ENCODE measurements at places on chromosomes 4 and X. TPM values are rescaled to one million over a fixed set of nuclear protein-coding genes. Genes with fewer than 3 reads are reported as not detected.

NEIL3 gene
- 9.6 TPM for total RNA-seq

- DNase-seq: no peak
Measured at GRCh38 chr4:90246816-90247215, 119.6 kb downstream of the CCSER1 start.

DNA sequence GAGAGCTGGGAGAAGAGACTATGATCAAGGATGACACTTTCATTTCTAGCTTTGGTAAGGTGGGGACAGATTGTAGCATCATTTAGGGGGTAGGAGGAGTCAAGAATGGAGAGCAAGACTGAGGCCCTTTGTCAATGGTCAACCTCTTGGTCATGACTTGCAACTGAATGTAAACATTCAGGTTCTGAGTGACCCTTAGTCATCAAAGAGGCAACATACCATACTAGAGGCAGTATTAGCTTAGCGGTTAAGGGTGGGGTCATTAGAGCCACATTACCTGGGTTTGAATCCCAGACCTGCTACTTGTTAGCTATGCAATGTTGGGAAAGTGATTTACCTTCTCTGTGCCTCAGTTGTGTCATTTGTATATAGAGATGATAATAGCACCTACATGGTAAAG lies 76.5 kb downstream of the MED28 start:
- no peak for DNase-seq

- no peak for DNase-seq
Measured at GRCh38 chr4:138499627-138500026, 257.5 kb upstream of the SLC7A11 start.

DNA sequence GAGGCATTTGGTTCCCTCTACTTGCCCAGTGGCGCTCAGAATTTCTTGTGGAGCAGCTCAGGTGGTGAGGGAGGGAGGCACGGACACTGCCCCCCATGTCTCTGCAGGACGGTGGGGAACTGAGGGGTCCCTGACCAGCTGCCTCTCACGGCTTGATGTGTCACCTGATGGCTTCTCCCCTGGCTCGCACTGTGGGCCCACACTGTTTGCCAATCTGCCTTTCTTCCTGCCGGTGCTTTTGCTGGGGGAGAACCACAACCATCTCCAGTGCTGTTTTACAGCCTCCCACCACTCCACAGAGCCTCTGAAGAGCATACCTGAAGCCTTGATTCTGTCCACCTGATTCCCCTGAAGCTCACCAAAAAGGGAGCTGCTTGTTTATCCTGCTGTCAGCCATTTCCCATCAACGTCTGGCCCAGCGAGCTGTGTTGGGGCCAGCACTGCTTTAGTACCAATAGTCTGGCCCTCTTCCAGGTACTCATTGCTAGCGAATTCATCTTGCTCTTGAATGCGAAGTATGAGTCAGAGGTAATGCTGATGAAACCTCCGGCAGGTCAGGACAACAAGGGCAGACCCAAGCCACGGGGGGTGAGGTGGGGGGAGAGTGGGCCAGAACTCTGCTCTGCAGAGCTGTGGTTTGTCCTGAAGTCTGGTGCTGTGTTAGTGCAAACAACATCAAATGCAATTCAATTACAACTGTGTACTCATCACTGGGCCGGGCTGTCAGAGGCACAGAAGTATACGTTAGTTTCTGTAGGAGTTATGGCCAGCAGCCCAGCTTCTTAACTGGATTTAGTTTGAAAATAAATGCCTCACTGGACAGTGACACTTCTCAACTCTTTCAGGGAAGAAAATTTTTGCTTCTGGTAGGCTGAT lies 208.3 kb upstream of the JADE1 start:
- DNase-seq: peak; percentile 66

DNA sequence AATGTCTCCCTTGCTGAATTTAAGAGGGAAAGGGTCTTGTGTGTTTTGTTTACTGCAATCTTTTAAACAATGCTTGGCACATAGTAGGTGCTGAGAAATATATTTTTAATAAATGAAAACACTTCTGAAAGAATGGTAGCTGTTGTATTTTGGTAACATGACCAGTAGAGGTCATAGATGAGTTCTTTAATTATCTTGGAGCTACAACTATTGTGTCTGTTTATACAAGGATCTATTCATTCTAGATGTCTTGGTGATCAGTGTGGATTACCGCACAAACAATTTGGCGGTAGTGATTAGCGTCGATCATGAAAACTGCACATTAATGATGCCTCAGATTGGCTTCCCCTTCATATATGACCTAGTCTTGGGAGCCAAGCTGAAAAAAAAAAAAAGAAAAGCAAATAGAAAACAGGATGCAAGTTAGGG lies 21.4 kb upstream of the SCRG1 start:
- no peak for DNase-seq

CFAP99 gene
- not detected for total RNA-seq

GRCh38 chrX:108396188-108396891 lies 41.9 kb downstream of the COL4A6 start:
- no peak for DNase-seq

DNA sequence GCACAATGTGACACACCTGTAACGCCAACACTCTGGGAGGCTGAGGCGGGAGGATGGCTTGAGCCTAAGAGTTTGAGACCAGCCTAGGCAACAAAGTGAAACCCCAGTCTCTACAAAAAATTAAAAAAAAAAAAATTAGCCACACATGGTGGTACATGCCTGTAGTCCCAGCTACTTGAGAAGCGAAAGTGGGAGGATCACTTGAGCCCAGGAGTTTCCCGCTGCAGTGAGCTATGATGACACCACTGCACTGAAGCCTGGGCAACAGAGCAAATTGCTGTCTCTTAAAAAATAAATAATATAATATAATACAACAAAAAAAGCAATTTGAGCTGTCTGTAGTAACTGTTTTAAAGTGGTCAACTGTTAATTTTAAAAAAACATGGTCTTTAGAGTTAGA lies 13.2 kb downstream of the SPOCK3 start:
- no peak for DNase-seq

MAGT1 gene
- 108 TPM for total RNA-seq

ARMCX1 gene
- 71.3 TPM for total RNA-seq

DNA sequence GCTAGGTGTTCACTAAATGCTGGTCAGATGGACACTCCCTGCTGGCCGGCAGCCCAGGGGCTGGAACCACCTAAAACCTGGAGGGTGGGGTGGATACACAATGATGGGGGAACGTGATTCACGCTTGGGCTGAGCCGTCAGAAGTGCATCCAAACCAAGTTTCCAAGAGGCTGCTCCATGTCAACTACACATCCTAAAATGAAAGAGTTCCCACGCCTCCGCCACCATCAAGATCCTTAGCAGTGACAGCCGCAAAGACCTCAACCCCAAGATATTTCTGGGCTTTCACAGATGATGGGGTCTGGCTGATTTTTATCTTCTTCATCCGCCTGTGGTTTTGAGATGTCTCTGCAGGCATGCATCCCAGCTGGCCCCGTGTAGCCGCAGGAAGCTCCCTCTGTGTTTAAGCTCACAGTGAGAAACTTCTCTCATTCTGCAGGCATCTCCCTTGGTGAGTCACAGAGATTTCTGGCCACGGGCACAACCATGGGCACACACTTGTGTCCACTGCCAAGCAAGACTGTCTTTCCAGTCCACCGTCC lies 84.4 kb downstream of the HTRA3 start:
- no peak for DNase-seq

DNA sequence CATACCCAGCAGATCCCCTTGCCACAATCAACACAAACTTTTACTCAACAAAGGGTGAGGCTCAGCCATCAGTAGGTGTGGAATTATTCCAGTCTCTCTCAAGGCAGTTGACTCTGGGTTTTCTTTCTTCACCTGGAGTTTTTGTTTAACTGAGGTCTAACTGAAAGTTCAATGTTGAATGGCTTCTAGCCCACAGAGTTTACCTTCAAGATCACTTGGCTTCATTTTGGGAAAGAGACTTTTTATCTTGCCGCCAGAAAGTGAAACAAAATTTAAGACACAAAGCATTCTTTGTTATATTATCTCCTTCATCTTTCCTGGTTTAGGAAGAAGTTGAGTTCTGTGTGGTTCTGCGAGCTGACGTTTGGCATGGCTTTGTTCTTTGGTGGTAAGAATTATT lies 83.8 kb upstream of the RASGEF1B start:
- no peak for DNase-seq

DNA sequence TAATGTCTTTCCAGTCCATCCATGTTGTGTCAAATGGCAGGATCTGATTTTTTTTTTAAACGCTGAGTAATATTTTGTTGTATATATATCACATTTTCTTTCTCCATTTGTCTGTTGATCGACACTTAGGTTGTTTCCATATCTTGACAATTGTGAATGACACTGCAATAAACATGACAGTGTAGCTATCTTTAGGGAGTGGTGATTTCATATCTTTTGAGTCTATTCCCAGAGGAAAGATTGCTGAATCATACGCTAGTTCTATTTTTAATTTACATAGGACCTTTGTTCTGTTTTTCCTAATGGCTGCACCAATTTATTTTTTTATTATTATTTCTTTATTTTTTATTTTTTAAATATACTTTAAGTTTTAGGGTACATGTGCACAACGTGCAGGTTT lies 470.7 kb downstream of the CCSER1 start:
- no peak for DNase-seq

LIMCH1 gene
- 93.5 TPM for total RNA-seq

DNA sequence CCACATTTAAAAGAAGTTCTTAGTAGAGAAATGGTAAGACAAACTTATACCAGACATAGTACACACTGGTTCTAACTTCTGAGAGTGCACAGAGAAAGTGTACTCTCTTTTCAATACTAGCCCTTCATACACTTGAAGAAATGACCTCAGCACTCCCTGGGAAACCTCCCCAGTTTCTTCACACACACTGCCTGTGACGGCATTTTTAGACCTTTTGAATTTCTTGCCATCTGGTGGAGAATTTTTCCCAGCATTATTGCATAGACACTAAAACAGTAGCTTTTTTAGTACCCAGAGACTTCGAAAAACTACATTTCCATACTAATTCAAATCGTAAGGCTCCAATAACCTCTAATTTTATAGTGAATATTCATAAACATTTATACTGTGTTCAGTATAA lies 341.6 kb upstream of the MAOA start:
- DNase-seq: no peak

TMEM271 gene
- 0.21 TPM for total RNA-seq

SPP1 gene
- 76.1 TPM for total RNA-seq

DNA sequence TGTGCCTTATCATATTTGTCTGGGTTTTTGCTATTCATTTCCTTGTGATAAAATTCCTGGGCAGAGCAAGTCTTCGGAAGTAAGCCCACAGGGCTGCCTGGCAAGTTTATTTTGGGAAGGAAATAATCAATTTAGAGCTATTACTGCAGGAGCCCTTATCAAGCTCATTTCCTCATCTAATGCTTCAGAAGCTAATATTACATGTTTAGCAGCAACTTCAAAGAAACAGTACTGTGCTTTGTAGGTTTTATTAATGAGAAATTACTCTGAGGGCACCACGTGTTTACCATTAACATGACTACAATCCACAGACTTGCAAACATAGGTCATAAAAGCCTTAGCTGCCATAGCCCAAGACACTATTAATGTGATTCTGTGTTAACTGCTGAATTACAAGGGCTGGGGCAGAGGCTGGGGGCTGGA lies 540.0 kb downstream of the SPRY1 start:
- DNase-seq: no peak

DNA sequence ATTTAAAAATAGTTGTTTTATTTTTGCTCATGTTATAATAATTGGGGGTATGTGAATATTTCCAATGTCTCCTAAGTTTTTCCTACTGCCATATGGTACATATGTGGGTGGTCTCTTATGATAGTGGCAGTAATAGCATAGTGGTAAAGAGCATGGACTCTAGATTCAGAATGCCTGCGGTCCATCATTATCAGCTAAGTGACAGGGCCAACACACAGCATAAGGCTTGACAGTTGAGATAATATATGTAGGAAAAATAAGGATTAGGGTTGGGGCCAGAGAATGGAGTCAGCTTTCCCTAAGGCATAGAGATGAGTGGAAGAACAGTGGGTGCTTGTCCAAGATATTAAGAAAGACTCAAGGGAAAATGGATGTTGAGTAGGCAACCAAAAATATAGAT lies 2707.5 kb downstream of the PCDH7 start:
- no peak for DNase-seq

- DNase-seq: no peak
Measured at GRCh38 chr4:22410645-22411247, 105.1 kb downstream of the ADGRA3 start.

RHOXF1 gene
- total RNA-seq: not detected

GRCh38 chr4:105878668-105879067 lies 16.6 kb upstream of the NPNT start:
- no peak for DNase-seq

DNA sequence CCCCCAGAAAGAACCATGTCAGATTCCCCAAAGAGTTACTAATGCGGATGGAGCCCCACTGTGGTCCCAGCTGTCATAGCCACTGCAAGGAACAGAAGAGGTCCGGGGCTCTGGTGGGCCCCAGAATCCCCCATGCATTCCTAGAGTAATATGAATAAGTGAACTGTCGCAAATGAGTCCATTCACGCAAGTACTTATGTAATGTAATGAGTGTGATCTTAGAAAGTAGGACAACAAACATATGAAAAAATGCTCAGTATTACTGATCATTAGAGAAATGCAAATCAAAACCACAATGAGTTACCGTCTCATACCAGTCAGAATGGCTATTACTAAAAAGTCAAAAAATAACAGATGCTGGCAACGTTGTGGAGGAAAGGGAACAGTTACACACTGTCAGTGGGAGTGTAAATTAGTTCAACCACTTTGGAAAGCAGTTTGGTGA lies 141.5 kb upstream of the RBPJ start:
- DNase-seq: no peak

- no peak for DNase-seq
Measured at GRCh38 chr4:111954550-111954949, 190.7 kb upstream of the FAM241A start.

DNA sequence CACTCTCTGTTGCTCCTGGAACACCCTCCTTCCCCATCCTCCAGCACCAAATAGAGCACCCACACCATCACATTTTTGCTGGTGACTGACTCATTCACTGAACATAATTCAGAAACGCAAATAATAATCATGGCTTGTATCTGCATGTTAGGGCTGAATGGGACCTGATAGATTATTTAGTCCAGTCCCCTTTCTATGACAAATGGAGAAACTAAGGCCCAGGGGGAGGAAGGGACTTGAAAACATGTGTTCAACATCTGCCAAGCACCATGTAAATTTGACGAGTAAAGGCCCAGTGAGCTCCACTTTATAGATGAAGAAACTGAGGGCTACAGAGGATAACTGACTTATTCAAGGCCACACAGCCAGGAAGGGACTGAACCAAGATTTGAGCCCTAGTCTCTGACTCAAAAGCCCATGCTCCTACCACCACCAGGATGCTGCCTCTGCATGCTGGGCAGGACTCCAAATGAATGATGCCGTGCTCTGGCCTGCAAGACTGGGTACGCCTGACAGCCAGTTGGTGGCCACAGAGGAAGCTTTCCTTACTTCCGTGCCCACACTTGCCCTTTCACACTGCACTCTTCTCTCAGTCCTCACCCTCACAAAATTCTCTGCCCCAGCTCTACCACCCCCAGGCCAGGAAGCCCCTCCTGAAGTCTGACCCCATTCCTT lies 133.3 kb upstream of the PJA1 start:
- no peak for DNase-seq

F8A2 gene
- not detected for total RNA-seq

MAP7D2 gene
- total RNA-seq: 0.21 TPM
